ENCODE measurements at places on chromosomes 16 and 17. TPM values are rescaled to one million over a fixed set of nuclear protein-coding genes. Genes with fewer than 3 reads are reported as not detected.

The CYGB gene
- total RNA-seq, result 2.6 TPM

The GRAPL gene
- total RNA-seq, result 0.48 TPM

The CCL4 gene
- not detected for total RNA-seq

The NOXO1 gene
- 4.6 TPM for total RNA-seq

The KRT40 gene
- total RNA-seq, result not detected

The HOXB2 gene
- 14.1 TPM for total RNA-seq

The NUDT16L1 gene
- 24.2 TPM for total RNA-seq

The RHBDF1 gene
- 21.8 TPM for total RNA-seq

The NOTUM gene
- not detected for total RNA-seq

The CNTNAP1 gene
- 1.3 TPM for total RNA-seq

The TUBB3 gene
- 22.0 TPM for total RNA-seq

The YBX2 gene
- 0.96 TPM for total RNA-seq

The DNAH3 gene
- total RNA-seq, result 0.60 TPM

The CCDC200 gene
- total RNA-seq, result not detected

The KRTAP3-1 gene
- total RNA-seq, result not detected

The PRSS8 gene
- total RNA-seq, result 59.3 TPM

The SYNGR3 gene
- total RNA-seq, result 0.16 TPM

The TMEM220 gene
- total RNA-seq, result 4.0 TPM

The HCRT gene
- total RNA-seq, result not detected

The CSF3 gene
- 0.64 TPM for total RNA-seq

The SBK1 gene
- 0.52 TPM for total RNA-seq

The WNT9B gene
- total RNA-seq, result not detected

The ABCC6 gene
- total RNA-seq, result 0.08 TPM

The C16orf96 gene
- total RNA-seq, result 0.04 TPM

The ANKS4B gene
- not detected for total RNA-seq

The CLEC16A gene
- 17.7 TPM for total RNA-seq

The SOX15 gene
- total RNA-seq, result 74.0 TPM

The KRT31 gene
- 4.4 TPM for total RNA-seq

The RND2 gene
- 0.16 TPM for total RNA-seq

The FBXL16 gene
- total RNA-seq, result 15.1 TPM

The PLD6 gene
- total RNA-seq, result 0.44 TPM

The SMIM22 gene
- total RNA-seq, result 12.9 TPM

The ACSM3 gene
- total RNA-seq, result 1.5 TPM

The ADGRG3 gene
- 0.84 TPM for total RNA-seq

The KIF1C gene
- total RNA-seq, result 95.4 TPM

The LGALS9 gene
- total RNA-seq, result 22.6 TPM

The JPH3 gene
- total RNA-seq, result 0.16 TPM

The TMEM100 gene
- 0.76 TPM for total RNA-seq

The ARMC5 gene
- 9.4 TPM for total RNA-seq

The KRTAP4-7 gene
- total RNA-seq, result not detected

The KRT24 gene
- 10.0 TPM for total RNA-seq

The RNF157 gene
- total RNA-seq, result 0.32 TPM

The CD300LF gene
- total RNA-seq, result 0.40 TPM

Measured in esophagus mucosa (tissue), 1 donor.